ENCODE measurements at places on chromosomes 5 and 9. TPM values are rescaled to one million over a fixed set of nuclear protein-coding genes. Genes with fewer than 3 reads are reported as not detected.

The PCDHGA5 gene
- total RNA-seq: 6.8 TPM

The DBH gene
- total RNA-seq: not detected

The PLEKHG4B gene
- total RNA-seq: not detected

The SLC6A19 gene
- not detected for total RNA-seq

The OR1L1 gene
- total RNA-seq: not detected

The PCDHB13 gene
- 5.4 TPM for total RNA-seq

The CNTFR gene
- total RNA-seq: 3.6 TPM

The ZFP37 gene
- total RNA-seq: 1.7 TPM

The NR2F1-AS1 gene
- total RNA-seq: 0.66 TPM

The GPR151 gene
- not detected for total RNA-seq

GRCh38 chr5:88544671-88545070, 276.0 kb upstream of the TMEM161B start:
- DNase-seq: no peak

DNA sequence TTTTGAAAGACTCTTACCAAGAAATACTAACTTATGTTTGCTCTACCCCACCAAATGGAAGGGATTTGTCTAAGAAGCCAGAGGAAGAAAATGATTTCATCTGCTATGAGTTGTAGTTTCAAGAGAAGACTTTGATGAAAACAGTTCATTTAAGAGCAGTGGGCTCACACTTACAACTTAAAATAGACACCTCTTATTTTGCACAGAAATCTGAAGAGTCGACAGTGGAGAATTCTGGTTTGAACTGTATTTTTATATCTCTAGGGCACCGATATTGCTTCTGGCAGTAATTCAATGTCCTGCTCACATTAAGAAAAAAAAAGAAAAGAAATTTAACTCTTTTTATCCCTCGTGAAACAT, 1.9 kb upstream of the DAB2 start:
- no peak for DNase-seq

- no peak for DNase-seq
Observed at GRCh38 chr5:104372376-104372775, 809.8 kb upstream of the NUDT12 start.

DNA sequence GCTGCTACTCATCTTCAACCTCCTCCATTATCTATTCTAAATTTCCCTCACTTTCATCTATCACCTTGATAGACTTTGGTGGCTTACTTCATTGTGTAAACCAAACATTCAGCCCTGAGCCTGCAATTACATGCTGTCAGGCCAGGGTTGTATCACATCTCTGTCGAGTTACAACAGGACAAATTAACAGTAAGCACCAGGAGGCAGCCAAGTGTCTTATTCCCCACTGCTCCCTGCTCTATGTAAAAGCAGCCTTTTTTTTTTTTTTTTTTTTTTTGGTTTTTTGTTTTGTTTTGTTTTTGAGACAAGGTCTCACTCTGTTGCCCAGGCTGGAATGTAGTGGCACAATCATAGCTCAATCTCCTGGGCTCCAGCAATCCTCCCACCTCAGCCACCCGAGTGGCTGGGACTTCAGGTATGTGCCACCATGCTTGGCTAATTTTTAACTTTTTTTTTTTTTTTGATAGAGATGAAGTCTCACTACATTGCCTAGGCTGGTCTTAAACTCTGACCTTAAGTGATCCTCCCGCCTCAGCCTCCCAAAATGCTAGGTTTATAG, 15.2 kb upstream of the ZCCHC9 start:
- DNase-seq: no peak

GRCh38 chr5:14812166-14812565, 59.4 kb downstream of the ANKH start:
- no peak for DNase-seq

- DNase-seq: peak; percentile 60
Observed at GRCh38 chr9:127397646-127398274, 791 bp downstream of the SLC2A8 start.

- no peak for DNase-seq
Observed at GRCh38 chr9:14822666-14823065, 87.6 kb downstream of the FREM1 start.

DNA sequence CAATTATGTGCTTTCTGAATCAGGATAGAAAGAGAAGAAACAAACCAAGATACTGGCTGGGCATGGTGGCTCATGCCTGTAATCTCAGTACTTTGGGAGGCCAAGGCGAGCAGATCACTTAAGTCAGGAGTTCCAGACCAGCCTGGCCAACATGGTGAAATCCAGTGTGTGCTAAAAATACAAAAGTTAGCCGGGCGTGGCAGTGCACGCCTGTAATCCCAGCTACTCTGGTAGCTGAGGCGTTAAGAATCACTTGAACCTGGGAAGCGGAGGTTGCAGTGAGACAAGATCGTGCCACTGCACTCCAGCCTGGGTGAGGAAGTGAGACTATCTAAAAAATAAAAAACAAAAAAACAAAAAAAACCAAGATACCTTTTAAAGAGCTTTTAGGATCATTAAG, 214.2 kb downstream of the NFIB start:
- no peak for DNase-seq

DNA sequence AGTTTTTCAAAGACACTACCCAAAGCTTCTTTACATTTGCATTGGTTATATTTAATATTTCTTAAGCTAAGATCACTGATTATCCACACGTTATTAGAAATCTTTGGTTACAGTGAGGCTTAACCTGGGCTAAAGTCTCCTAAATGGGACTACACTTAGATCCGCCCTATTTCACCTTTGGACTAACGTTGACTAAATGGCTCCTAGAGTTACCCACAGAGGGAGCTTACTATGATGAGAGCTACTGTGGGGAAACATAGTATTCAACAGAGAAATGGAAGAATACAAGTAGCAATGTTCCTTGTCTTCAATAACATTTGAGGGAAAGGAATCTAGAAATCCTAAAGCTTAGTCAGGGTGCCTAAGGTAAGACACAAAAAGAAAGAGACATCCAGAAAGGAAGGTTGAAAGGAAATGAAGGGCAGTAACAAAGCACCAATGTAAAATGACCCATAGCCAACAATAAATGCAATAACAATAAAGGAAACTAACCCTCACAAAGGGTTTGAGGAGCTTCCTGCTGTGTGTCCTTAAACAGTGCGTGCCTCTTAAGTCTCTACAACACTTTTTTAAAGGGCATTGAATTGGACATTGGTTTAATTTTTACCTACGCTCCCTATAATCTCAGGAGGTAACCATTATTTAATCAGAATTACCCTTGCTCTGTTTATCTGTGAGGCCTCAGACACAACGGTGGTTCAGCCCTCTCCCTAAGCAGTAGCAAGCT, 217.1 kb downstream of the PJA2 start:
- DNase-seq: no peak

GRCh38 chr9:129225490-129225778, 47.4 kb upstream of the IER5L start:
- DNase-seq: no peak

DNA sequence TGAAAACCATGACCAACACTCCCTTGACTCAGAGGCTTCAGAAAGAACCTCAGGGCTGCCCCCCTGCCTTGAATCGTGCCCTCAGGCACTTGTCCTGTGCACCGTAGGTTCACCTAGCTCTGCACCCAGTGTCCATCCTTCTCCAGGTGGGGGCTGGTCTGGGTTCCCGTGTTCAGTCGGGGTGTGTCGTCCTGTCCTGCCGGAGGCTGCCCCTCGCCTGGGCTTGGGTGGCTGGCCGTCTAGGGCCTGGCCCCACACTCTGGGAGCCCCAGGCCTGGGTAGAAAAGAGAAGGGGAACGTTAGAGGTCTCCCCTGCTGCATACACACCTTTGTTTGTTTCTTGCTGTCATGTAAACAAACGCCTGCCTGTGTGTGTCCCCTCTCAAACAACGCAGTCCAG, 29.3 kb downstream of the CATSPER3 start:
- DNase-seq: no peak

DNA sequence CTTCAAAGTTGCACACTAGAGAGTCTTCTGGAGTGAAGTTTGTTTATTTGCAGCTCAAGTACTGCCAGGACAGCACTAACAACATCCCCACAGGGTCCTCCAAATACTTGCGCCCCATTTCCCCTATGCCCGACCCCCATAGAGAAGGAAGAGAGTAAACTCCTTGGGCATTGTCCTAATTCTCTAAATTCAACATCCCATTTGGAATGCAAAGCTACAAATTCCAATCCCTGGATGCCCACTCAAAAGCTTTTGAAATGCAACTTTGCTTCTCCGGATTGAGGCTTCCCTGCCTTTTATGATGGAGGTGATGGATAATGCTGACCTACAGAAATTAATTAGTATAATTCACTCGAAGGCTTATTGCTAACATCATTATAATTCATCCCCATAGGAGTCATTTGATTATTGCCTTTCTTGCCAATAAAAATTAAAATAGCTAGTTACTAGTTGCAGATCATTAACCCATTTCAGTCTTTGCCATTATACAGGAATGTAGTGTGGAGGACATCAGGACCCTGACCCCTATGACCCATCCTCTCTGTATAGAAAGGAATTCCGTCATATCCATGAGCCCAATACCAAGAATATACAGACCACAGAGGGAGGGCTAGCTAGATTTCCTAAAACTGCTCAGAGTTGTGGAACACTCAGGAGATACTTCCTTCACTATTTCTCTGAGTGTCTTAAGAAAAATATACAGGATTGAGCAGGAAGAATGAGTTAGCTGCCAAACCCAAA, 277.6 kb downstream of the ZNF608 start:
- no peak for DNase-seq

DNA sequence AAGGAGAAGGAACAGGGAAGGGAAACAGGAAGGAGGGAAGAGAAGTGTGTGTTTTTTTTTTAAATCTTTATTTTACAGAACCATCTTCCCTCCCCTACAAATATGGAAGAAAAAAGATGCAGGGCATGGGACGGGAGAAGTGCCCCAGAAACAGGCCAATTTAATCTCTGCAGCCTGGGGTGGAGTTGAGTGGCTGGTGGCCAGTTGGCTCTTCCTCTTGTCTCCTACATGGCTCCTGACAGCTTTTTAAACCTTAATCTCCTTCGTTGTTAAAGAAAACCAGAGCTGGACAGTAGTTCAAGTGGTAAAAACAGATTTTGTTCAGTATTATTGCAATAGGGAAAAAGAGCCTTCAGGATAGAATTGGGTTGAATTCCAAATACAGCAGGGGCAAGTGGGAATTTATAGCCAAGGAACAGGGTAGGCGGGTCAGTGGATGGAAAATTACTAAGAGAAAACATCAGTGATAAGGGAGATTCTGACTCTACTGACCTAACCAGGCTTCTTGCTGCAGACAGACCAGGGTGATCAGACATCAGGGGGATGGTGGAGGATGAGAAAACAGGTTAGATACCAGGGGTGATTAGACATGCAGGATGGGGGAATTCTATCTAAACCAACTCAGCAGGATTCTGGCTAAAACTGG, 125.1 kb upstream of the CLINT1 start:
- DNase-seq: no peak

DNA sequence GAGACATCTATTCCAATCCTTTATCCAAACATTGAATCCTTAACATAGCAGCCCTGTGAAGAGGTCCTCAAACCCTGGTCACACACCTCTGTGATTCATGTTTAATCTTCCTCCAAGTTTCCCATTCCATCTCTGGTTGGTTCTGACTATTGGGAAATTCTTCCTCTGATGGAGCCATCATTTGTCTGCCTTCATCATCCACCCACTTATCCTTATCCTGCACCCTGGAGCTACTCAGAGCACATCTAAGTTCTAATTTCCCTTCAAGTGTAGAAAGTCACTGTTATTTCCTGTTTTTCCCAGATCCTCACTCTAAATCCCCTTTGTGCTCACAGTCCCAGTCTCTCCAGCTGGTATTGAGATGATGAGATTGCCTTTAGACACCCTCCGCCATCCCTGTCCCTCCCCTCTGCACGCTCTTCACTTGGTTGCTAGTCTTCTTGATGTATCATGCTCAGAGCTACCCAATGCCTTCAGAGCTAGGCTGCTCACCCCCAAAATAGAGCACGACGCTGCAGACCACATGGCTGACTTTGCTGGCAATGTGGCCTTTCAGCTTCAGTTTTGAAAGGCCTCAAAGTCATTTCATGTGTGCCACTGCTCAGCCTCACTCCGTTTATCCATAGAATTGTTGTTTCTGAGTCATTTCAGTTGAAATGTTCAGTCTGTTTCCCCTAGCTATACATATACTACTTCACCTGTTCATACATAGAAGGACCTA, 154.3 kb downstream of the PALM2AKAP2 start:
- no peak for DNase-seq

- DNase-seq: no peak
Observed at GRCh38 chr5:100667161-100667630, 132.0 kb downstream of the FAM174A start.

- no peak for DNase-seq
Observed at GRCh38 chr5:141935538-141935937, 11.9 kb downstream of the DELE1 start.

DNA sequence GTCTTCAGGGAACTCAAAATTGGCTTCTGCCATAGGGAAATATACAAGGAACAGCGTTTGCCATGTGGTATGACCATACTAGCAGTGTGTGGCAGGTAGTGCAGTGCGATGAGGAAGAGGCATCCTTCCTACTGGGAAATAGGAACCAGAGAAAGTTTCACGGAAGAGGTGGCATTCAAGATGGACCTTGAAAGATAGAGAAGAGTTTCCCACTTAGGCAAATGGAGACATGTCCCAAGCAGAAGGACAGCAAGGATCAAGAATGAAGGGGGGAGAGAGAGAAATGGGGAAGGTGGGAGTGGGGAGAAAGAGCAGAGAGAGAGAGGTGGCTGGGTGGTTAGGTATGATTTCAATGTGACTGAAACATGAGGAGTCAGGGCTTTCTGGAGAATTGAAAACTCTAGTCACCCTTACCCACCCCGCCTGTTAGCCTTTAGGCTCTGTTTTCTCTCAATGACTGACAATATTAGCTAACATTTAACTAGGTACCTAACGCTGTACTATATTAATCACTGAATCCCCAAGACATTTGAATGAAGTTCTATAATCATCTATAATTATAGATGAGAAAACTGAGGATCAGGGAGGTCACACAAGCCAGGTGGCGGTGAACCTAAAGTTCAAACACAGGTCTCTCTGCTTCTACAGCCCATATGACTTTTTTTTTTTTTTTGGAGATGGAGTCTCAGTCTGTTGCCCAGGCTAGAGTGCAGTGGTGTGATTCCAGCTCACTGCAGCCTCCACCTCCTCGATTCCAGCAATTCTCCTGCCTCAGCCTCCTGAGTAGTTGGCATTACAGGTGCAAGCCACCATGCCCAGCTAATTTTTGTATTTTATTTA, 171.3 kb downstream of the NR3C1 start:
- DNase-seq: no peak

DNA sequence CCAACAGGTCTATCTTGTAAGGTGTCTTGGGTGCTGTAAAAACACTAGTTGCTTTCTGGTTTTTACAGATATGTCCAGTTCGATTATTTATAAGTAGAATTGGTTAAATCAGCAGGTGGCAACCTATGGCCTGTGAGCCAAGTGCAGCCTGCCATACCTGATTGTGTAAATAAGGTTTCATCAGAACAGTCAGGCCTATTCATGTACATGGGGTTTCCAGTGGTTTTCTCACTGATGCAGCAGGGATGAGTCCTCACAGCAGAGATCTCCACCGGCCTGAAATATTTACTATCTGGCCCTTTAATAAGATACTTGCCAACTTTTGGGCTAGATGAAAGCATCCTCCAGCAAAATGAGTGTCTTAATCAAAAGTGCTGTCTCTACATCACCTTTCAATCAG, 132.9 kb upstream of the ICE1 start:
- no peak for DNase-seq

- DNase-seq: no peak
Observed at GRCh38 chr9:4810565-4810964, 17.8 kb downstream of the RCL1 start.
